ENCODE measurements at places on chromosomes 6 and 20.

DNA sequence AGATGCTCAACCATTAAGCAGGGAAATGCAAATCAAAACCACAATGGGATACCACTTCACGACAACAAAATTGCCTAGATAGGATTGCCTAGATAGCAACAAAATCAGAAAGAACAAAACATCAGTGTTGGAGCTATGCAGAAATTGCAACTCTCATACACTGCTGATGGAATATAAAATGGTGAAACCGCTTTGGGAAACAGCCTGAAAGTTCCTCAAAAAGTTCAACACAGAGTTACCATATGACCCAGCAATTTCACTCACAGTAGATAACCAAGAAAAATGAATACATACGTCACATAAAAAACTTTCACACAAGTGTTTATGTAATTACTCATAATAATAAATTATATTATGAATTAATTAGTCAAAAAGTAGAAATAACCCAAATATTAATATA is 78.3 kb downstream of the MAFB start:
- DNase-seq, result no peak

- no peak for DNase-seq
These were observed 300.8 kb downstream of the PAX1 start for GRCh38 chr20:22006306-22006705.

DNA sequence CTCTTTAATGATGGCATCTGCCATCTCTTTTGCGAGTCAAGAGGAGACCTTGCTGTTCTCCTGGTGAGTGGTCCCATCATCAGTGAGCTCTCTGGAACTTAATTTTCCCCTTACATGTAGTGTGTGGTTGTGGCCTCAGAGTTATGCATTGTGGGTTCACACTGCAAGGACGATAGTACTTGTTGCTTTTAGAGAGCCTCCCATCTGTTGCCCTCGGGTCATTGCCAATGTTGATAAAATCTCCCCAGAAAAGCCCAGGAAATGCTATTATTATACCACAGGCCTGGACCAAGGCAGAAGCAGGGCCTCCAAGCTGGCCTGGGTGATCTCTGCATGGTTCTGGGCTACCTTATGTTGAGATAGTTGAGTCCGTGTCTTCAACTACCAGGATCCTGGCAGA is 241.6 kb downstream of the BMP7 start:
- no peak for DNase-seq

- no peak for DNase-seq
These were observed 100.3 kb upstream of the SIRPG start for GRCh38 chr20:1757606-1758512.

DNA sequence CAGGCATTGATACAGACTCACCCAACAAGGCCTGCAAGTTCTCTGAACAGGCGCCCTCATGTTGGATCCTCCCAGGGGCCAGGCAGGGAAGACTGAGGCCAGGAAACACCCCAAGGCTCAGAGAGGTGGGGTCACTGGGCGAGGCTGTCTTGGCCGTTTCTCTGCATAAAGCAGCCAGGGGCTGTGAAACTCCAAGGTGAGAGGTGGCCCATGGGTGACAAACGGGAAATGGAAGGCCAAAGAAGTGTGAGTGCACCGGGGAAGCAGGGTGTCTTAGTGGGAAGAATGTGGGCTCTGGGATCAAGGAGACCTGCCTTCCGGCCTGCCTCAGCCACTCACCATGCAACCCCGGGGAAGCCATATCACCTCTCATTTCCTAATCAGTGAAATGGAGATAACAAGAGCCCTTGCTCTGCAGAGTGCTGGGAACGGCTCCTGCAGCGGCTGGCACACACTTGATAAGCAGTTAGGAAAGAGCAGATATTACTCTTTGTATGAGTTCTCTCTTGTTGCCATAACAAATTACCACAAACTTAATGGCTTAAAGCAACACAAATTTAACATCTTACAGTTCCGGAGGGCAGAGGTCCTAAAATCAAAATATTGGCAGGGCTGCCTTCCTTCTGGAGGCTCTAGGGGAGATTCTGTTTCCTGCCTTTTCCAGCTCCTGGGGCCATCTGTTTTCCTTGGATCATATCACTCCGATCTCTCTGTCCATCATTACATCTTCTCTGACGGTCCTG is 168.6 kb downstream of the NFATC2 start:
- no peak for DNase-seq

DNA sequence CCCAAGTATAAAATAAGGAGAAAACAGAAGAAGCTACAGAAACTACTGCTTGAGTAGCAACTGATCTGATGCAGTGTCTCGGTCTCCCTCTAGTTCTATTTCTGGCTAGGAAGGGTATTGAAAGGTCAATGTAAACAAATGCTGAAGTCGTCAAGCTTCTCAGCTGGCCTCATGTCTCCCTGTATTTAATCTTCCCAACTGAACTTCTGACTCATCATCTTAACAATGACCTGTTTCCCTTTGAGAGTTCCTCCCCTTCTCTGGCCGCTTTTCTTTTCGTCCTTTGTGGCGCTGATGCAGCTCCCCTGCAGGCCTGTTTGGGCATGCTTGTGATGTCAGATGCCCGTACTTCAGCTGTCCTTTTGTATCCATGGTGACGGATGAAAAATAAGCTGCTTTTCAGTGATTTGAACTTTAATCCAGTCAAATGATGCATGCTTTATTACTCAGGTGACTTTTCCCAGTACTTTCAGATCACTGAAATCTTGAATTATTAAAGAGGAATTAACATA is 7.8 kb upstream of the LCA5 start:
- DNase-seq, result peak; percentile 82

DNA sequence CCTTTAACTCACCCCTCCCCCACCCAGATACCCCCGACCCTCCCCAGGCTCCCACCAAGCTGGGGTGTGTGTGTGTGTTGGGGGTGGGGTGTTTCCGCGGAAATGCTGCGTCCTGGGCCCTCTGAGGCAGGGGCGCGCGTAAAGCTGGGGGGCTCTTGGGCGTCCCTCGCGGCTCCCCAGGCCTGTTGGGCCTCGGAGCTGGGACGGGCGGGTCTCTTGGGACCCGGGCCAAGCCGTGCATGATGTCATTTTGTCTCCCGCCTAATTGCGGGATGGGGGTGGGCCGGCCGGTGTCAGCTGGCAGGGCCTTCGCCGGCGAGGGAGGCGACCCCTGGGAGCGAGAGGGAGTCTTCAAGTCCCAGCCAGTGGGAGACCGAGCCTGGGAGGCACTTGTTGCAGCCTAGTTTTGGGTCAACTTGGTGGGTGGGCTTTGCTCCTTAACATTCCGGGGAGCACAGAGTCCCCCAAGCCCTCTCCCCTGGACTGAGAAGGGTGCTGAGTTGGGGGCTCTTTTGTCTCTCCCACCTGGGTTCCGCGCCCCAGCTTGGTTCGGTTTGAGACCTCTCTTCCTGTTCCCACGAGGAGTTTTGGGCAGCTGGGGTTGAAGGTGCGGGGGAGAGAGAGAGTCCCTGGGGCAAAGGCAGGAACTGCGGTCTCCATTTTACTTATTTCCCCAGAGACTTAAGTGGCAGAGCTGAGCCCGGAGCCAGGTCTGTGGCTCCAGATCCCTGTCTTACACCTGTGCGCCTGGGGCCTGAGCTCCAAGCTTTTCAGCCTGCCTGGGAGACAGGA is 623 bp downstream of the MYBL2 start:
- DNase-seq, result no peak

DNA sequence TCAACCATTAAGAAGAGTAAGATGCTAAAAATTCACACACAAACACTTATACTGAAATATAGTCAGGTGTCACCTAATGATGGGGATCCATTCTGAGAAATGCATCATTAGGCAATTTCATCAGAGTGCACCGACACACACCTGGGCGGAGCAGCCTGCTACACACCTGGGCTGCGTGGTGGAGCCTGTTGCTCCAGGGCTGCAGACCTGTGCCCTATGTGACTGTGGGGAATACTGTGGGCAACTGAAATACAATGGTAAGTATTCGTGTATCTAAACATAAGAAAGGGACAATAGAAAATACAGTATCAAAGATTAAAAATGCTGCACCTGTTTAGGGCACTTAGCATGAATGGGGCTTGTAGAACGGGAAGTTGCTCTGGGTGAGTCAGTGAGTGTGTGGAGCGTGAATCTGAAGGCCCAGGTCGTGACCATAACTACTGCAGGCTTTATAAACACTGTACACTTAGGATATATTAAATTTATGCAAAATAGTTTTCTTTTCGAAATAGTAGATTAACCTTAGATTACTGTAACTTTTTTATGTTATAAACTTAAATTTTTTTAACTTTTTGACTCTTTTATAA is 124.4 kb upstream of the AFDN start:
- peak; percentile 36 for DNase-seq

- DNase-seq, result no peak
These were observed 95.0 kb downstream of the ERMARD start for GRCh38 chr6:169846286-169847056.

- peak; percentile 46 for DNase-seq
These were observed 93.1 kb upstream of the HEY2 start for GRCh38 chr6:125656287-125656870.

GRCh38 chr6:444653-445275 is 53.2 kb downstream of the IRF4 start:
- peak; percentile 57 for DNase-seq

DNA sequence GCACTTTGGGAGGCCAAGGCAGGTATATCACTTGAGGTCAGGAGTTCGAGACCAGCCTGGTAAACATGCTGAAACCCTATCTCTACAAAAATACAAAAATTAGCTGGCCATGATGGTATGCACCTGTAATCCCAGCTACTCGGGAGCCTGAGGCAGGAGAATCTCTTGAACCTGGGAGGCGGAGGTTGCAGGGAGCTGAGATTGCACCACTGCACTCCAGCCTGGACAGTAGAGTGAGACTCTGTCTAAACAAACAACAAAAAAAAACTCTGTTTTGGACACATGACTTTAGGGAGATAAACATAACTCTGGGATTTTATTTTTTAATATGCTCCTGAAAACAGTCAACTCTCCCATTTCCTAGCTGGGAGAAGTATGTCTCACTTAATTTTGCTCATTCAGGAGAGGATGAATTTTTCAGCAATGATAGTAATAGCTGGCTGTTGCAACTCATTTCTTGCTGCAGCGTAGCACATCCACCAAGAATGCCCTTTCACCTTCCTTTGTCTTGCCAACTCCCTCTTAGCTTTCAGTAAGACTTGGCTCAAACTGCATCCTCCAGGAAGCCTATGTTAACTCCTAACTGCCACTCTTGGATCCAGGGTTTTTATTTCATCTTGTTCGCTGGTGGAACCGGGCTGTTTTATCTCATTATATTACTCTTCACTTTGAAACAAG is 24.3 kb downstream of the TOP1 start:
- DNase-seq, result no peak

DNA sequence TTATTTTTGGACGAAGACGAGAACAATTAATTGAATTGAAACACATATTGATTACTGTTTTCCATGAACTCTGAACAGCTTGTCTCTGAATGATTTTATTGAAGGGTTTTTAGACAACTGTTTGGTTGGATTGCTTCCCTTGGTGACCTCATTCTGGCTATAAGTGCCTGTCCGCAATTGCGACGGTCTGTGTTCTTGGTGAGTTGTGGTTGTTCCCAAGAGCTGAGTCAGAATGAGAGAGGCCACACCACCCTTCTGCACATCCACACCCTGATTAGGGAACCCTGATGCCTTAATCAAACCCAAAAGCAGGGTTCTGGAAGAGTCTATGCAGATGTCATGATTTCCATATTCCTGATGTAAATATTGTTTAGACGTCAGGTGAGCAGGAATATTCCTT is 747.0 kb downstream of the PTPRT start:
- DNase-seq, result no peak

- no peak for DNase-seq
These were observed 78.4 kb upstream of the TBC1D7 start for GRCh38 chr6:13406781-13407180.

DNA sequence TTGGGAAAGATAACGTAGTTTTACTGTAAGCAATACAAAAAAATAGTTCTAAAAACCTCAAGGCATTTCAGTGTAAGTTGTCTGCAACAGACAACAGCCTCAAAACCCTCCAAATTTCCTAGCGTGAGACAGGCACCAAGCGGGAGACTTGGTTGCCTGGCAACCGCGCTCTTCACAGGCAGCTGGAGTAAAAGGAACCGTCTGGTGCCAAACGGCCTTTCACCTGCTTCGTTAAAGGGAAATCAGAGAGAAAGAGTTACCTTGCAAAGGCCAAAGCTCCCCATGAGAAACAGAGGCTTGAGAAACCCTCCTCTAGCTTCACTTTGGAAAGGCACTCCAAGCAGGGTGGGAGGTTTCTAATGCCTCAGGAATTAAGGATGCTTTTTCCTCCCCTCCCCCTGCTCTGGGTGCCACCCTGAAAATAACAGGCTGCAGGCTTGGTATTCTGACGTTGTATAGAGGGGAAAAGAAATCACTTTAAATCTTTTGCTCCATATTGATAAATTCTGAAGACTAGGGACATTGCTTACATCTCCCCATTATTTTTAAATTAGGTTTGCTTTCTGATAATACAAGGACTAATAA is 129.7 kb upstream of the UFL1 start:
- no peak for DNase-seq

- DNase-seq, result no peak
These were observed 797 bp upstream of the ZNF133 start for GRCh38 chr20:18287546-18287914.

GRCh38 chr6:113805173-113805790 is 51.9 kb upstream of the MARCKS start:
- DNase-seq, result no peak

DNA sequence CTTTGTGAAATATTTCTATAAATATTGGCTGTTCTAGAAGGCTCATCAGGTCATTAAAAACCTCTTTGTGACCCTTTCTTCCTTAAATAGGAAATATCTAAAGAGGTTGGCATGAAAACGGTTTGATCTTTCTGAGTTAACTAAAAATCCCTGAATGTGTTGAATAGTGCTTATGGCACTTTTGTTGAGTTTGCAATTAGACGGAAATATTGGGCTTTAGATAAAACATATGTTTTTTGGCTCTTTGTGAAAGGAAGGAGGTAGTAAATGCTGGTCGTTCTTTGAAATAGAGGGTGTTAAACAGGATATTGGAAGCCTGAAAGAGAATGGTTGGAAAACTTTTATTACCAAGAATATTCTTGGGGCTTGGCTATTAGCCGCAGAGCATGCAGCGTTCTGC is 163.0 kb downstream of the ARID1B start:
- DNase-seq, result no peak

GRCh38 chr6:12051861-12052368 is 39.8 kb downstream of the HIVEP1 start:
- no peak for DNase-seq

GRCh38 chr6:5126214-5126613 is 41.1 kb downstream of the PPP1R3G start:
- DNase-seq, result no peak

DNA sequence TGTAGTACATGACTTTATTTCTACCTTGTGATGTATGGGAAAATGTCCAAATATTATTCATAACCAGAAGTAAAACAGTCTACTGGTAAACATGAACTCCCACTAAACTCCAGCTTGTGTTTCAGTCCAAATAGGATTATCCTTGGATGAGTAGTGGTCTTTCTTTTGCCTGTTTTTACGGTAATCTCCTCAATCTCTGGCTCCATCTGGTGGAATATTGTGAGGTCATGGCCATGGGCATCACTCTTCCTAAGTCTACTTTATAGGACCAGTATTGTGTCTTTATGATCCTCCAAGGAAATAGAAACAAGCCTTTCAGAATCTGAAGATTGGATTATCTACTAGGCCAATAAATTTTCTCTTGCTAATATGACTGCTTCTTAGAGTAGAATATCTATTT is 505.0 kb downstream of the BMP2 start:
- DNase-seq, result no peak

All from SW480 (cell line).